ENCODE measurements at places on chromosomes 3 and 15. TPM values are rescaled to one million over a fixed set of nuclear protein-coding genes. Genes with fewer than 3 reads are reported as not detected.

DNA sequence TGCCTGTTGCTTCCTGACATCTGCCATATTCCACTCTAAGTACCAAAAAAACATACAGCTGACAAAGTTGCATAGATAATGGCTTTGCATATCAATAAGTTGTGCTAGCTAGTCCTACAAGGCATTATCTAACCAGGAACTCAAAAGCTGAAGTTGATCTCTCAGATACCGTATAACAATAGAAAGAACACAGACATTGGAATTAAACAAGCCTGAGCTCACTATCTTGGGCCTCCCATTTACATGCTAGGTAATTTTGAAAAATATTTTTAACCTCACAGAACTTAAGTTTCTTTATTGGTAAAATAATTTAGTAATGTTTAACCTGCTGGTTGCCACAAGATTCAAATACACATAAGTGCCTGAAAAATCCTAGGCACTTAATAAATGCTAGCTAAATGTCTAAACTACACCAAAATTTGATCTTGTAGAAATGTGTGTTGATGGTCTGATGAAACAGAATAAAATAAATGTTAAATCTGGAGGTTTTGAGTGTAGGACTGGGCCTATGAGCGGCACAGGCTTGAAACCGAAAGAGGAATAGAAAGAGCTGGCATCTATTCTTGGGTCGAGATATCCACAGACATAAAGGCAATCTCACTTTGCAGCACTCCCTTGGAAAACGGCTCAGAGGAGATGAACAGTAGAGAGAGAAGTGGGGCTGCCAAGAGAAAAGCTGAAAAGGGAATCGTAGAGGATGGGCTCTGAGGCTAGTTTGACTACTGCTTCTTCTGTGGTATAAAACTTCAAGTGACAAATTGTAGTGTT, 29.9 kb upstream of the TTC14 start:
- no peaks in the 10 kb centered on the region for H3K4me1 ChIP-seq
- H3K27ac ChIP-seq: no peak overlapping the region
- H3K36me3 ChIP-seq: no peaks in the 10 kb centered on the region
- DNase-seq: no peak
- no peak overlapping the region for H3K4me3 ChIP-seq

GRCh38 chr3:157126365-157126764, 33.6 kb downstream of the CCNL1 start:
- no peak overlapping the region for H3K4me3 ChIP-seq
- H3K36me3 ChIP-seq: no peaks in the 10 kb centered on the region
- no peaks in the 10 kb centered on the region for H3K27me3 ChIP-seq
- no peak overlapping the region for H3K27ac ChIP-seq
- no peak for DNase-seq
- H3K4me1 ChIP-seq: peaks cover 44% of the 10 kb centered on the region

DNA sequence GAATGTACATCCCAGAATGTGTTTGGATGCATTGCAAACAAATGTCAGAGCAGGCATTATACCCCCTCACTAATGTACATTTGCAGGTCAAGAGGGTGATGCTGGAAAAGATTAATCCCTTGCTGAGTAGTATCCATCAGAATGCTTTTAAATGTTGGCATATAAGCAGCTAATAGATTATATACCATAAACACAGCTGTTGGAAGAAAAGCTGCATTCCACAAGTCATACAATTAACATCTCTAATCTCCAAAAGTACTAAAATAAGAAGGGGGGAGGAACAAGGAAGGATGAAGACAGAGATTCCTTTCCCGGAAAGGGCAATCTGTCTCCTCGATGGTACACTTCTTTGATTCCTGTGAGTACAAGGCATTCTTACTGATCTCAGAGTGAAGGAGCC, 445.7 kb upstream of the CDIN1 start:
- H3K4me1 ChIP-seq: no peaks in the 10 kb centered on the region
- no peaks in the 10 kb centered on the region for H3K36me3 ChIP-seq
- H3K27me3 ChIP-seq: no peaks in the 10 kb centered on the region
- H3K27ac ChIP-seq: no peak overlapping the region

GRCh38 chr3:32847528-32847927, 29.7 kb downstream of the TRIM71 start:
- H3K4me1 ChIP-seq: peaks cover 6% of the 10 kb centered on the region
- H3K4me3 ChIP-seq: no peak overlapping the region
- DNase-seq: no peak
- no peaks in the 10 kb centered on the region for H3K36me3 ChIP-seq
- no peak overlapping the region for H3K27ac ChIP-seq

Gene TM4SF1
- 146 TPM for total RNA-seq

Gene ATP13A3
- 84.8 TPM for total RNA-seq

DNA sequence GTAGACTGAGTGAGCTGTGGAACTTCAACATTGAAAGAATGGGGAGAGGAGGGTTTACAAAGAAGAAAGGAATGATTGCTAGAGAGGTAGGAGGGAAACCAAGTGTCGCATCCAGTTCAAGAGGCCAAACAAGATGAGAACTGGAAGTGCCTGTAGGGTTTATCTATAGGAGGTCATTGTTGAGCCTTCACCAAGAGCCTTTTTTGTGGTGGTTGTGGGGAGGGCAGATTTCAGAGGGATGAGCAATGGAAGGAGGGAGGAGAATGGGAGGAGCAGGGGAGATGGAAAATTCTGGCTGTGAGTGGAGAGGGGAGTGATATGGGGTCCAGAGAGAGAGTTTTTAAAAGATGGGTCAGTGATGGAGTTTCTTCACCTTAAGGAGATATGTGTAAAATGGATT, 8.5 kb downstream of the PDIA5 start:
- H3K4me3 ChIP-seq: no peak overlapping the region
- DNase-seq: no peak
- no peak overlapping the region for H3K27ac ChIP-seq

Gene FAM107A
- 74.5 TPM for total RNA-seq

DNA sequence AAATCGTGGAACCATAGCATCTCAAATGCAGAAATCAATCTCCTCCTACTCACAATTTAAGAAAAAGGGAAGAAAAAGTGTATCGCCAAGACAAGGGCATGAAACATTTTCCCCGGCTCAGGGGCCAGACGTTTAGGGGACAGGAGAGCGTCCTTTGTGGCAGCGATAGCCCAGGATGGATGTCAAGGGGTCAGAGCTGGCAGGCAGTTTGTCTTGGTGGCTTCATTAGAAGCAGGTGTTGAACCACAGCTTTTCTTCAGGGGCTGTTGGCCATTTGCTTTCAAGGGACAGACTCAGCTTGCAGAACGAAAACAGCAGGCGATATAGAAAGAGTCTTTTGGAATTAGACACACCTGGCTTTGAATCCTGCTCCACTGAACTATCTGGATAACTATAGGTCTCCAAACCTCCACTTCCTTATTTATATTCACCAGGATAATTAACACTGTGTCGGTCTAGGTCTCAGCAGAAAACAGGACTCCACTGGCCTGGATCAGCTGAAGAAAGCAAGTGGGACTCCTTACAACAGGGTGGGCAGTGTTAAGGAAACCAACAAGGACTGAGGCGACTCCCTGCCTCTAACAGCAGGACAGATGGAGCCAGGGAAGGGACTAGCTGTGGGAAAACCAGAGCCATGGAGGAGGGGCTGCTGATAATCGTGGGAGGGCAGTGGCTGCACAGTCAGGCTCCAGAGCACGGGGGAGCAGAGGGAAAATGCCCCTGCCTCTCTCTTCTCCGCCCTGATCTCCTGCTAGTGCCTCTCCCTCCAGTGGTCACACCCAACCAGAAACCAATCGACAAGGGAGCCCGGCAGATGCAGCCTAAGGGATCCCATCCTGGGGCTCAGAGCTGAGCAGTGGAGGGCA, 123.6 kb downstream of the LIPC start:
- no peak for DNase-seq
- peaks cover 15% of the 10 kb centered on the region for H3K4me1 ChIP-seq
- no peak overlapping the region for H3K27ac ChIP-seq
- H3K36me3 ChIP-seq: no peaks in the 10 kb centered on the region
- no peak overlapping the region for H3K4me3 ChIP-seq

DNA sequence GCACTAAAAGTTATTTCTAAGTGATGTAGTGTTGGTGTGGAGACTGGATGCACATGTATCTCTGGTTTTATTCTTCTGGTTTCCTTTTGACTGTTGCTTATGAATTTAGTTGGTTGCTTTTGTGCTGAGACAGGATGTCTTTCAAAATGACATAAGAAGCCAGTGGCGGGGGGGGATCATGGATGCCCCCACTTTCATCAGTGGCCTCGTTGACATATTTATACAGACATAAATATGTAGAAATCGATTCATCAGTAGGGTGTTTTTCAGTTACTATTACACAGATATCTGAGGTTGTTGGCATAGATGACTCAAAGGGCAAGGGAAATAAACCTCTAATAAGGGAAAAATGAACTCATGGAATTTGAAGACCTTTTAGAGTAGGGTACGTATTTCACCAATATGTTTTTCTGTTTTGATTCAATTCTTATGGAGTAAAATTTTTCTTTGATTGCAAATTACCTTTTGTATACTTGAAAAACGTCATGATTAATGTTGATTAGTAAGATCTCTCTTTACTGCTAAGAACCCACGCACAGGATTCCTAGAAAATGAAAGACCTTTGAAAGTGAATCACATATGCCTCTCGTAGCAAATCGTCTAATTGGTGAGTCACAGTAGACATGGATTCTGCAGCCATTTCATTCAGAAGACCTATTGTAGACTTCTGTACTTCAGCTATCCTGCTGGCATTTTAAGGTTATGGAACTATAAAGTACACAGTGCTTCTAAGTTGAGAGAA, 97.4 kb upstream of the RBMS3 start:
- no peaks in the 10 kb centered on the region for H3K27me3 ChIP-seq
- no peak overlapping the region for H3K4me3 ChIP-seq
- DNase-seq: no peak
- no peaks in the 10 kb centered on the region for H3K36me3 ChIP-seq
- H3K27ac ChIP-seq: no peak overlapping the region

Gene CFAP100
- 21.5 TPM for total RNA-seq

- no peaks in the 10 kb centered on the region for H3K36me3 ChIP-seq
- no peaks in the 10 kb centered on the region for H3K4me1 ChIP-seq
- H3K4me3 ChIP-seq: no peak overlapping the region
- no peak for DNase-seq
Measured at GRCh38 chr15:36831904-36832287, 252.5 kb downstream of the CDIN1 start.

All from lower lobe of right lung (tissue), 2 donors.